Cerebellar nuclear complex (tissue), 1 donor: ENCODE measurements at places on chromosomes 16 and 17.

DNA sequence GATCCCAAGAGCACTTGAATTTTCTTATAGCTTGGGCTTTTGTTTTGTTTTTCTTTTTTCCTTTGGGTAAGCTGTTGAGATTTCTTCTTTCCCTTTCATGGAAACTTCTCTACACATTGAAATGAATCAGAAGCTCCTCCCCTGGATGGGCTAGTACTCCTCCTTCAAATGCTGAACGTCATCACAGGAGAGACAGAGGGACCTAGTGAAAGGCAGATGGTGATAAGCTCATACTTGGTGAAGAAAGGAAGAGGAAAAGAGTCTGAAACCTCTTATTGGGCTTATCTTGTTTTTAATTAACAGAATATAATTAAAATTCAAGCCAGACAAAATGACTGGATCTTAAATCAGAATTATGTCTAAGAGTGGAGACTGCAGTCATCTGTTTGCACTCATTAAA, 147.3 kb downstream of the SNX11 start:
- DNase-seq = no peak

- no peak for DNase-seq
These were observed 339 bp downstream of the N4BP1 start for GRCh38 chr16:48609652-48610029.

- no peak for DNase-seq
These were observed 54.5 kb upstream of the HLF start for GRCh38 chr17:55210292-55210691.

GRCh38 chr17:4949321-4950074, 1.2 kb upstream of the PFN1 start:
- DNase-seq = no peak

GRCh38 chr17:60627124-60627523, 27.1 kb downstream of the PPM1D start:
- DNase-seq = no peak

DNA sequence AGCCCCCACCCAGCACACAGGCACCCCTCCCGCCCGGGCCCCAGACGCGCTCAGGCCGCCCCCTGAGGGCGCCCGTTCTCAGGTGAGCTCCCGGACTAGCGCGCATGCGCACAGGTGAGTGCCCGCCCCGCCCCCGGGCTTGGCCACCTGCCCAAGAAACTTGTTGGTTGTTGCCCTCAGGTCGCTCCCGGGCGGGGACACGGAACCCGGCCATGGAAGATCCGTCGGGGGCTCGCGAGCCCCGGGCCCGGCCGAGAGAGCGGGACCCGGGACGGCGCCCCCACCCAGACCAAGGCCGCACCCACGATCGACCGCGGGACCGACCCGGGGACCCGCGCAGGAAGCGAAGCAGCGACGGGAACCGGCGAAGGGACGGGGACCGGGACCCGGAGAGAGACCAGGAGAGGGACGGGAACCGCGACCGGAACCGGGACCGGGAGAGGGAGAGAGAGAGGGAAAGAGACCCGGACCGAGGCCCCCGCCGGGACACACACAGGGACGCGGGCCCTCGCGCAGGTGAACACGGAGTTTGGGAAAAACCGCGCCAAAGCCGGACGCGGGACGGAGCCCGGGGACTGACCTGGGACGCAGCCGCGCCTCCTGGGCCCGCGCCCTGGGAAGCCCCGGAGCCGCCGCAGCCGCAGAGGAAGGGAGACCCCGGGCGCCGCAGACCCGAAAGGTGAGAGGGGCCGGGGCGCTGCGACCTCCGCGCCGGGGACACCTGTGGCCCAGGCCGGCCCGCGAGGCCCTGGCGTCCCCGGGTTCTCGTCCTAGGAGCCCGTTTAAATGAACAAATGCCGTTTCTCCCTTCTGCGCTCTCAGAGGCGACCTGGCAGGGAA, at the start of gene MARVELD3:
Gene MARVELD3, plus strand, starts transcription at position 167 of the 840 bp plus-strand sequence. Its CDS starts 46 bp downstream, at position 213.
- no peak for DNase-seq

DNA sequence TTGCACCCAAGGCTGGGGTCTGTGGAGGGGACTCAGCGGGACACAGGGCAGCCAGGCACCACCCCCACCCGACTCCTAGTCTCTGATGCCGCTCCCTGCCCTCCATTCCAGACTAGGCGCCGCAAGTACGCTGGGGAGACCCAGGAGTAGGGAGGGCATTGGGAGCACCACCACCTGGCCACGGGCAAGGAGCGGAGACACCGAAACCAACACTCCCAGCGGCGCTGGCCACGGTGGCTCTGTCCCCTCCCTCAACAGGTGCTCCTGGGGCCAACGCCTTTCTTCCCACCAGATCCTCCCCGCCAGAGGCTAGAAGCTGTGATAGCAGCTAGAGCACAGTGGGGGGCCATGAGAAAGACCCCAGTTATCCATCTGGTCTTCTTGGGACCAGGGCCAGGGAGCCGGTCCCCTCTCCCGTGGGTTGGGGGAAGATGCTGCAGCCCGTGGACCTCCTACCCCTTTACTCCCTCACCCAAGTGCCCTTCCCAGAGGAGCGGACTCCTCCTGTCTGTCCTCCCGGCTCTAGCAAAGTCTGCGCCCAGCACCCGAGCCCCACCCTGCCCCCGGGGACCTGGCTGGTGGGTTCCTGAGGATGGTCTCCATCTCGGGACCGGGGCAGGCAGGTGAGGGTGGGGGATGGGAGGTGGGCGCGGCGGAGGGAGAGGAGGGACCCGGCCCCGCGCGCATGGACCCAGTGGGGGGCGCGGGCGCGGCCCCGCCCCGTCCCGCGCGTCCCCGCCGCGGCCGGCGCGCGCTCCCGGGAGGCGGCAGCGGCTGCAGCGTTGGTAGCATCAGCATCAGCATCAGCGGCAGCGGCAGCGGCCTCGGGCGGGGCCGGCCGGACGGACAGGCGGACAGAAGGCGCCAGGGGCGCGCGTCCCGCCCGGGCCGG, at the start of gene SYNGR3:
Gene SYNGR3, plus strand, starts transcription at position 762 of the 892 bp plus-strand sequence. CDS start 133 bp downstream, outside the sequence.
- DNase-seq = no peak

GRCh38 chr16:84349862-84350684, 18.3 kb upstream of the ATP2C2 start:
- DNase-seq = no peak

DNA sequence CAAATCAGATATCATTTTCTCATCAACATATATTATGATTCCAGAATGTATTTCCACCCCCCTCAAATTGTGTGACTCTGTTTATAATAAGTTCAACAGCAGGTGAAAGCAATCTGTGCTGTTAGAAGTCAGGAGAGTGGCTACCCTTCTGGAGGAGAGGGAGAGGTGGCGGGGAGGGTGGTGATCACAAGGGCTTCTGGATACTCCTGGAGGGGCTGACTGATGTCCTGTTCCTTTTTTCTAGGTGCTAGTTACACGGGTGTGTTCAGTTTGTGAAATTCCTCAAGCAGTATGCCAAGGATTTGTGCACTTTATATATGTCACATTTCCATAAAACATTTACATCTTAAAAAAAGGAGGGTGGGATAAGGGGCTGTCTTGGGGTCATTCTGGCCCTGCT, 119.1 kb downstream of the IRF8 start:
- no peak for DNase-seq

- no peak for DNase-seq
These were observed 59.3 kb downstream of the JPH3 start for GRCh38 chr16:87661561-87661960.

DNA sequence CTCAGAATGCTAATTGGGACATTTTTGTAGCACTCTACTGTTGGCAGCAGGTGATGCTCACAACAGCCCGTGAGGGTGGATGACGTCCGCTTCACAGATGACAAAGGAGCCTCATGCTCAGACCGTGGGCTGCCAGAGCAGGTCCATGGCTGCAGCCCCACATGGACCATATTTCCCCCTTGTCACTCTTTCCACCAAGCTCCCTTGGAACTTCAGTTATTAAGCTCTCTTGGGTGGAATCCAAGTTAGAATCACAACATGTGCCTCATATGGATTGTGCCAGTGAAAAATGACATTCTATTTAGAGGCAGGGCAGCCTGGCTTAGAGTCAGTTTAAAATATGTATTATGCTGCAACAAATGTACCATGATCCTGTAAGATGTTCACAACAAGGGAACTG, 33.2 kb upstream of the STH start:
- no peak for DNase-seq

- DNase-seq = no peak
These were observed 4.9 kb downstream of the TRIM65 start for GRCh38 chr17:75891605-75892555.

GRCh38 chr17:19329839-19330238, 32.7 kb downstream of the B9D1 start:
- DNase-seq = no peak

- no peak for DNase-seq
These were observed 15.6 kb upstream of the RHOT1 start for GRCh38 chr17:32126746-32127145.

- no peak for DNase-seq
These were observed 8.4 kb upstream of the PPP1R1B start for GRCh38 chr17:39618246-39618913.

- no peak for DNase-seq
These were observed 8.1 kb downstream of the TMEM204 start for GRCh38 chr16:1541293-1542165.

DNA sequence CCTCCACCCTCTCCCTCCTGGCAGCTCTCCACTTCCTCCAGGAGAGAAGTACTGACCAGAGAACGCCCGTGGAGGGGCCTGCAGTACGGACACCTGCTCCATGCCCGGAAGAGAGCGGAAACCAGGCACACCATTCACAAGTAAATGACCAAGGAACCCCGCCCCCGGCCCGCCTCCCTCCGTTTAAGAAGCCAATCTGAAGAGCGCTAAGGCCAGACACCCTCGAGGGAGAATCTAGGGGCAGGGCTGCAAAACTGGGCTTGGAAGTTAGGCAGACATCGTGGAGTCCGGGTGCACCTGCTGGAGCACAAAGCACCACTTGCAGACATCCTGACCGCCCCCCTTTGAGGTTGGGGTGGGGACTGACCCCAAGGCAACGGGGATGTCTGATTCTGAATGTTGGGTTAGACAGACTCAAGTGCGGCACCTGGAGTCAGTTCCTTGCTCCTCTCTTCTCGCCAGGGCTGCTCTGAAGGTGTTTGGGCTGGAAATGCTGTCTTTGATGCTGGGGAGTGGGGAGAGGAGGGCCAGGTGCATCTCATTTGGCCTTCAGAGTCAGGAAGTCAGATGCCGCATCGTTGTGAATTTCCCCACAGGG, 964 bp upstream of the FAAP100 start:
- DNase-seq = no peak

DNA sequence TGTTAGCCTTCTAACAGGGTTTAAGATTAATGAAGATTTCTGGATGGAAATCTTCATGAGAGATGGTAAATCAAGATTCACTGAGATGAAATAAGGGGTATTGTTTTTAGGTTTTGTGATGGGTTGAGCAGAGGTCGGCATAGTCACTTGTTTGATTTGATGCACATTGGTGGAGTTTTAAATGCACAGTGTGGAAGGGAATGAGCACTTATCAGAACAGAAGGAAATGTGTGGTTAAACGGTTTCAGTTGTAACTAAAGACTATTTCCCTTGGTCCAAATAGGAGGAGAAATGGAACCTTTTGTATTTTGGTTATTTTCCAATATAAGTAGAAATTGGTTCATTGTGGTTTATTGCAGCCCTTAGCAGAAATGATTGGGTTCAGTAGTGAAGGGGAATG, 34.1 kb downstream of the CBFB start:
- DNase-seq = no peak

GRCh38 chr16:10656618-10657017, 38.1 kb downstream of the TEKT5 start:
- no peak for DNase-seq

DNA sequence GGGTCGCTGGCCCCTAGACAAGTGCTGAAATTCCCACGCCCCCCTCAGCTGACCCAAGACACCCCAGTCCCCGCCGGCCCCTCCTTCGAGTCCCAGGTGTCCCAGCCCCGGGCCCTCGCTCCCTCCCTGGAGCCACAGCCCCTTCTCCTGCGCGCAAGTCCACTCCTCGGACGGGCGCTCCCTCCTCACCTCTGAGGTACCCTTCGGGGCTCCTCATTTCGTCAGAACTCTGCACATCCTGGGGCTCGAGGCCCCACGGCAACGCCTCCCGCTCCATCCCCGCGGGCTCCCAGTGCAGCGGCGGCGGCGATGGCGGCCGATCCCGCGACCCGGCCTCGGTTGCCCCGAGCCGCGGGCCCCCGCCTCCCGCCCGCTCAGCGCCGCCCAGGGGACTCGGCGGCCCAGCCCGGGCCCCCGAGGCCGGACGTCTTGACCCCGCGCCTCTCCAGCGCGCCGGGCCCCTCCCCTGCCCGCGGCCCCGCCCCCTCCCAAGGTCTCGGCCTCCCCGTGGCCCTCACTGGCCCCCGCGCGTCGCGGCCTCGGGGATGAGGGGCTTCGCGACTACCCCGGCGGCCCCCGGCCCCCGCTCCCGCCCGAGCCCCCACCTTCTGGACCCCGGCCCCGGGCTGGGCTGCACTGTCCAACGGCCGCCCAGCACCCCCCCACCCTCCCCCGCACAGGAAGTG, at the start of gene ZNF768:
Gene ZNF768, minus strand, starts transcription at position 430 of the 686 bp plus-strand sequence. Its CDS starts 153 bp downstream, at position 277.
- DNase-seq = no peak

GRCh38 chr17:81018044-81018802, 16.7 kb upstream of the BAIAP2 start:
- DNase-seq = no peak

GRCh38 chr16:28604186-28604565, 5.7 kb downstream of the SULT1A1 start:
- DNase-seq = no peak

- no peak for DNase-seq
These were observed 6.7 kb downstream of the ZNF646 start for GRCh38 chr16:31080756-31081419.

DNA sequence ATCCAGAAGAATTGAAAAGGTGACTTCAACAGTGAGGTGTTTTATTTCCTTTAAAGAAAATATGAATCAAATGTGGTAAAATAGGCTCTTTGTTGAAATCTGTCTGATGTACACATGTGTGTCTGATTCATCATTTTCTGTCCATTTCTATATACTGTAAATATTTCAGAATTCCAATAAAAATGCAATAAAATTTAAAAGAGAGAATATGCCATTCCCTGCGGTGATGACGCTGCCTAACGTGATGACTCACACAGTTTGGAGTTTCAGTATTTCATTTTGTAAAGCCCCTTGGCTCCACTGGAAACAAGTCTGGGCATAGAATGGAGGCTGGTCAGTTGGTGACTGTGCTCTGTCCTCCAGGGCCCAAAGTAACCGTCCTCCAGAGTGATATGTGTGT, 482.5 kb upstream of the CDH5 start:
- DNase-seq = no peak

DNA sequence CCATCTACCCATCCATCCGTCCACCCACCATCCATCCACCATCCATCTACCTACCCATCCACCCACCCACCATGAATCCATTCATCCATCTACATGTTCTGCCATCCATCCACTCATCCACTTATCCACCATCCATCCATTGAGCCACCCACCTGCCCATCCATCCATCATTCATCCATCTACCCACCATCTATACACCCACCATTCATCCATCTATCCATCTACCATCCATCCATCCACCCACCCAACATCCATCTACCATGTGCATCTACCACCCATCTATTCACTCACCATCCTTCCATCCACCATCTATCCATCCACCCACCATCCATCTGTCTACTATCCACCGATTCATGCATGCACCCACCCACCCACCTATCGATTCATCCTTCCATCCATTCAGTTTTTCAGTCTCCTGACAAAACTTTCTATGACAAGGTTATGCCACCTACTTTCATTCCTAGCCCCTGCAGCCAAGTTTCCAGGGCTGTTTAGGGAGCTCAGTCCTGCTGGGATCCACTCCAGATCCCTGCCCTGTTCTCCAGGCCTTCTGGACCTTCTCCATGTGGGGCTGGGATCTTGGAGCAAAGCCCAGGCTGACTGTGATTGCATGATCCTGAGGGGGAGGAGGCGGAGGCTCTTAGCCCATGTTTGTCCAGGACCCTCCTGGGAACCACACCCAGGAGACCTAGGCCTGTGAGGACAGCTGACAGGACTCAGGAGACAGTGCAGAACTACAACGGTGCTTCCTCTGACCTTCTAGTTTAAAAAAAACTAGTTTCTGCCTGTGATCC, 27.4 kb downstream of the BCO1 start:
- DNase-seq = no peak
